Activated CD4-positive, alpha-beta T cell treated with anti-CD3 and anti-CD28 coated beads, Interleukin-2, amount 10 ng/mL, durations not matched to agents 24 days and 14 days (primary cell): ENCODE measurements at places on chromosomes 3 and 15.

DNA sequence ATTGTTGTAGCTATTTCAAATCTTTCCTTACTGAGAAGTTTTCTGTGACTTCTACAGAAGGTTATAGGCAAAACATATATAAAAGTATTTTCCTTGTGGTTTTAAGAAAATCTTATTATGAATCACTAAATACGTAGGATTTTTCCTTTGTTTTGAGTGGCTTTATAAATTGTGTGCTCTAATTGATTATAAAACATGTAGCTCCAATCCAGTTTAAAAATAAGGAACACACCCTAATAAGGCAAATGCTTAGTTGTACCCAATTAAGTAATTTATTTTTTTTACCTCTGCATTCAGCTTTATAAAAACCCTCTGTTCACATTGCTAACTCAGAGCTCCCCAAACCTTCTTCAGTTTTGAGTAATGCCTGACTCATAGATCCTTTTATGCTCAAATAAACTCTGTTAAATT lies 408.0 kb downstream of the NAALADL2 start:
- no peak for DNase-seq

DNA sequence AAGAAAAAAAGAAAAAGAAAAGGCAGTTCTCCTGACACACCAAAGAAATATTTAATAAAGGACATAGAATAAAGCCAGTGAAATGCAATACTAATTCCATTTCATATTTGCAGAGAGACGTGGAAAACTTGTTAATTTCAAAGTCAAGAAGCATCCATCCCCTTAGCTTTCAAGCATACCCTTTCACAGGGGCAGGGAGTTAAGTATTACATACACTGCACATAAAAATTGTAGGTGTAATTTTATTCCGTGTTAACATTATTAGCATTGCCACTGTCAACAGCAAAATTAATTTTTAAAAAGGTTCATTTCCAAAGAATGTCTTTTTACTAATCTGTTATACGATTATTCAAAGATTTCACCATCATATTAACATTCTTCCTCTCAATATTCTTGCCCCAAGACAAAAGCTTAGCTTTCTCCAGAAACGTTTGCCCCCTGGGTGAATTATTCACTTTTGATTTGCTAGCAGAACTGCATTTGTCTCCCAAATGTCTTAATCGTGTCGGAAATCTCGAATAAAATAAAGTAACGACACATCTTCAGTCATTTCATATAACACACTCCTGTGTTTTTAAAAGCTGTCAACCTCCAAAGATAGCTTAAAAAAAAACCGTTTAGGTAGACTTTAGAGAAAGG lies 517.9 kb downstream of the MECOM start:
- no peak for DNase-seq

- DNase-seq, result no peak
These were observed 419 bp downstream of the HYKK start for GRCh38 chr15:78507831-78508160.

GRCh38 chr15:93399121-93399520 lies 310.1 kb upstream of the RGMA start:
- no peak for DNase-seq

DNA sequence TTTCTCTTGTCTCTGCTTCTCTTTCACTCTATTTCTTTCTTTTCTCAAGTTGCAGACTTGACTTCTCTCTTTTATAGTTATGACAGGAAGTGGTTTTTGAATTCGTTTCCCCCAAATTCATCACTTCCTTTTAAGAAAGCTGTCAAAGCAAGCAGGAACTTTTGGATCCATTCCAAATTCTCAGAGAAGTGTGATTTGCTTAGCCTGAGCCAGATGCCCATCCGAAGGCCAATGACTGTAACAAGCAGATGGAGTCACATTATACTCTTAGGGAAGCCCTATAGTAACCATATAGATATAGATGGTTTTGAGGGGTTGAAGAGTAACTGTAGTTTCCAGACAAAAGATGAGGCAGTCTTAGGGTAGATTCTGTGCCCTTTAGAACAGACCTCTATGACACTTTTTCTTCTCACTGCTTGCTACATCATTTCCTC lies 592.0 kb upstream of the KCNMB2 start:
- no peak for DNase-seq

DNA sequence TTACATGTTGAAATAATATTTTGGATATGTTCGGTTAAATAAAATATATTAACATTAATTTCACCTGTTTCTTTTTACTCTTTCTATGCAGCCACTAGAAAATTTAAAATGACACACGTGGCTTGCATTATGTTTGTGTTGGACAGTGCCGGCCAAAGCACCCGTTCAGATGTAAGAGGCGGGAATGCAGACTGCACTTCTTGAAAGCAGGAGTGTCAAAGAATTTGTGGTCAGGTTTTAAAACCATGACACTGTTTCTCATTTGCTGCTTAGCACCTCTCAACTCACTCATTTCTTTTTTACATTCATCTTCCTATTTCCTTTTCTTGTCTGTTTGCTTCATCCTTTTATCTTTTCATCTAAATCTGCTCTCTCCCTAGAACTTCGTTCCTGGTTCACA lies 35.3 kb upstream of the MINAR1 start:
- no peak for DNase-seq

DNA sequence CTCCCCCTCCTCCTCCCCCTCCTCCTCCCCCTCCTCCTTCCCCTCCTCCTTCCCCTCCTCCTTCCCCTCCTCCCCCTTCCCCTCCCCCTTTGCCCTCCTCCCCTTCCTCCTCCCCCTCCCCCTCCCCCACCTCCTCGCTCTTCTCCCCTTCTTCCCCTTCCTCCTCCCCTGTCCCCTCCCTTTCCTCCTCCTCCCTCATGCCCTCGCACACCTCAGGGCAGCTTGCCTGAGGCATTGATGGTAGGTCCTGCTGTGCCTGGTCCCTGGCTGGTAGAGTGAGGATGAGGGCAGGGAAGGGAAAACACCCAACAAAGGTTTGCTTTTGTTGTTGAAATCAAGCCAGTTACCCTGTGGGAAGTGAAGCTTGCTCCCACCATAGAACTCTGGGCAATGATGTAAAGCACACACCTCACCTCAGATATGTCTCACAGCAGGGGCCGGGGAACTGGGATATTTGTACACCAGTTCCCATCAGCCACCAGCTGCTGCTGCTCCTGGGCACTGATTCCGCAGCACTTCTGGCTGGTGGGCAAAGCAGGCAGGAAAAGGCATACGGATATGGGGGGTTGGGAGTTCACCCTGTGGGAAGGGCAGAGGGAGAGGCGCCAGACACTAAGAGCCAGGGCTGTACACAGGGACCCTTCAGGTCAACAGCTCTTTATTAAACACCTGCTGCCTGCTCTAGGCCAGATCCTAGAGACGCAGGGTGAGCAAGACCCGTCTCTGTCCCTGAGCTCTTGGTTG lies 13.8 kb downstream of the ISG20 start:
- DNase-seq, result no peak

DNA sequence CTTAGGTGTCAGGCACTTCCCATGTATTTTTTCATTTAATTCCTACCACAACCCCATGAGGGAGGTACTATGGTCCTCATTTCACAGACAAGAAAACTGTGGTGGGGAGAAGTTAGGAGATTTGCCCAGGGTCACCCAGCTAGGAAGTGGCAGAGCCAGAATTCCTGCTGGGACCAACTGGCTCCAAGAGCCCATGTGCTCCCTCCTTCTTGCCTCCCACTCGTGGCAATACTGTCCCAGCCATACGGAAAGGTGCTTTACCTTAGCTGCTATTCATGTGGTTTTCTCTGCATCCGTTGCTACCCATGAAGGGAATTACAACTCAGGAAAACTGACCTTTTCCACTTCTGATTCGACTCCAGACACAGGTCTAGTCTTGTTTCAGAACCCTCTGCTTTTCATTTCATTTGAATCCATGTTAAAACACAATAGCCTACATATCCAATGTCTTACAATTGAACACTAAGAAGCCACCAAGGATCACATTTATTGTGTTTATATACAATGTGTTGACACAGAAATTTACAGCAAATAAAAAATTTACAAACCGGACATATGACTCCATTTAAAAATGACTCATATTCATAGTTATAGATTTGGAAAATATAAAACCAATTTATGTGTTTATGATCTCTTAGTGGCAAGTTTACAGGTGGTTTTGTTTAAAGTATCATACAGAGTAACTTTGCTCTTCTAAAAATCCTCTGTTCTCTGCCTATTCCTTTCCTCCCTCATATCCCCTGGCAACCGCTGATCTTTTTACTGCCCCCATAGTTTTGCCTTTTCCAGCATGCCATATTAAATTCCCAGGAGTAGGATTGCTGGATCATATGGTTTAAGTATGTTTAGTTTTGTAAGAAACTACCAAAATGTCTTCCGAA lies 58.8 kb downstream of the BTD start:
- no peak for DNase-seq

GRCh38 chr3:71307991-71308697 lies 275.4 kb downstream of the FOXP1 start:
- DNase-seq, result no peak

GRCh38 chr3:61547625-61548024 lies 13.7 kb upstream of the PTPRG start:
- DNase-seq, result no peak

GRCh38 chr3:187798126-187798525 lies 52.9 kb upstream of the BCL6 start:
- DNase-seq, result no peak
